Inflammatory macrophage treated with lipopolysaccharide for 4 hours (primary cell): ENCODE measurements at places on chromosomes 7 and 10.

DNA sequence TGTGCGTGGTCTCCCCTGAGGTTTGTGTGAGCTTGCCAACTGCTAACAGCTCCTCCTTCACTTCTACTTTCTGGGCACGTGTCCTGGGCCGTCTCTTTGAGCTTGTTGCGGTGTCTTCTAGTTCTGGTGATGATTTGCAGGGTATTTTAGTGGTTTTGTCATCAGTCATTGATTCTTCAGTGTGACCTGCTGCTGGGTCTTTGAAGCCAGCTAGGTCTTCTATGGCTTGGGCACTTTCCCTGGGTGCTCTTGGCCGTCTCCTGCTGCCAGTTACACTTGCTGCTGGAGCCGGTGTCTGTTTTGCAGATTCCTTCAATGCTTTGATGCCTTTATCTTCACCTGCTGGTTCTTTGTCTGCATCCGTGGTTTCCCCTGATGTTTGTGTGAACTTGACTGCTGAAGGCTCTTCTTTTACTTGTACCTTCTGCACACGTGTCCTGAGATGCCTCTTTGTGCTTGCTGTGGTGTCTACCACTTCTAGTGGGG is 23.0 kb downstream of the MKI67 start:
- no peak for DNase-seq

DNA sequence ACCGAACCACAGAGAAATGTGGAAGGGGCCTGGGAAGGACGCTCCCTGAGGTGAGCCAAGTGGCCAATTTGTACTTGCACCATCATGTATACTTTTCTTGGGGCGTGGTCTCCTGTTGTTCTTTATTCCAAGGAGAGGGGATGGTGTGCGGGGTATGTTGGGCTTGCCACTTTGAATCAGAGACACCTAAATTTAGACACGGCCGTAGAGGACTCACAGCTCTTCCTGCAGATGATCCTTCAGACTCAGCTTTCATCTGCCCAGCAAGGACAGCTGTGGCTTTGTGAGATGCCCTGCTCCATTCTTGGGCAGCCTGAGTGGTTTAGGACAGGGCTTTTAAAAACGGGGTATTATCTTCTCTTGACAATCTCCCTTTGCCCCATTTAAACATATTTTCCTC is 473.2 kb downstream of the REEP3 start:
- DNase-seq: no peak

DNA sequence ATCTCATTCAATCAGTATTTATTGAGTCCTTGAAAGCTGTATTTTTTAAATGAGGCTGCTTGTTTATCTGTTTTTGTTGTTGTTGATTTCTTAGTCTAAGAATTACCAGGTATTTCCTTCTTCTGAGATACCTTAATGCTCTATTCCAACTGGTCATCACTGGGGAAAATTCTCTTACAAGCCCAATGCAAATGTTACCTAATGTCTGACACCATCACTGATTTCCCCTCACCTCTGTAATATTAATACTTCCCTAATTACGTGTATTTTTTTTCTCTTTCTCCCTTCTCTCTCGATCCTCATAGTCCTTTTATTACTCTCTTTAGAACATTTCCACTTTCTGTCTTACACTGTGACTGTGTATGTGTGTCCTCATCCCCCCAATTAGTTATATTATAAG is 13.9 kb downstream of the HDAC9 start:
- DNase-seq: peak; percentile 84

GRCh38 chr10:97224483-97225435 is 39.0 kb upstream of the SLIT1 start:
- peak; percentile 56 for DNase-seq

GRCh38 chr10:14717552-14717951 is 57.1 kb downstream of the FAM107B start:
- DNase-seq: no peak

DNA sequence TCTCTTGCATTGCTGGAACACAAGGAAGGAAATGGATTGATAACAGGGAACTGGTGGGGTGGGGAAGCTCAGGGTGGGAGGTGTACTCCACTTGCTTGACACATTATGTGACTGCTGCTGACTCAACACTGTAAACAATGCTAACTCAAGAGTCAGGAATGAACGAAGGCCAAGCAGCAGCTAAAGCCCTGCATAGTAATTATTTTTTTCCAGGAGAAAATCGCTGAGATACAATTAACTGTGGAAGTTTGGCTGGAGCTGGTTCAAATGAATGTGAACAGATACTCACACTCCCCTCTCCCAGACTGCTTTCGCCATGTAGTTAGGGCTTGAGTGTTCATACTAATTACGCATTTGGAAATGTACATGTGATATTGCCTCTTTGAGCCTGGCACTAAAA is 170.9 kb upstream of the AOAH start:
- DNase-seq: no peak

DNA sequence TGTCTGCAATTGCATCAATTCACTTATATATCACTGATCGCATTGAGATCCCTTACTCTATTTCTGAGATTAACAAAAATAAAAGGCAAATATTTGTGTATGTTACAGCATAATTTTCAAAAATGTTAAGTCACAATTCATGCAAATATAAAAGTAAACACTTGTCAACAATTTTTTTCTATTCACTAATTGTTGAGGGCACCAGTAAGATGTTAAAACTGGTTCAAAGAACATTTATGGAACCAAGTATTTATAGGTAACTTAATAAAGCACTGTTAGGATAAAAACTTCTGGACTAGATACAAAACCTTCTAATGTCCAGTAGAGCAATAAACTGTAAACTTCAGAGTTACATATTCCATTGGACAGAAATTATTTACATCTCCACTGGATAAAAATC is 586.1 kb upstream of the AUTS2 start:
- DNase-seq: no peak

DNA sequence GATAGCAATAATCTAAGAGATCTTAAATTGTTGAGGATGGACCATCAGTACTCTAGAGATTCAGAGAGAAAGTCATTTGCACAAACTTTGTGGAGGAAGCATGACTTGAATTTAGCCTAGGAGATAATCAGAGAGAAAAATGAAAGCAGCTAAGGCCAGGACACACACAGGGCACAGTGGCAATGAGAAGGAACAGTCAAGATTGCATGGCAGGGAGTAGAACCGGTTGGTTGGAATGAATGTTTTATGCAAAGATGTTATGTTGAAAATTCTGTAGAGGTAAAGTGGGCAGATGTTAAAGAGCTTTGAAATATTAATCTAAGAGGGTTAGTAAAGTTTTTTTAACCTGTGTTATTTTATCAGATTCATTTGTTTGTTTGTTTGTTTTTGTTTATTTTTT is 521.8 kb downstream of the GATA3 start:
- DNase-seq: no peak

GRCh38 chr10:7563770-7564169 is 103.0 kb downstream of the ITIH5 start:
- no peak for DNase-seq

DNA sequence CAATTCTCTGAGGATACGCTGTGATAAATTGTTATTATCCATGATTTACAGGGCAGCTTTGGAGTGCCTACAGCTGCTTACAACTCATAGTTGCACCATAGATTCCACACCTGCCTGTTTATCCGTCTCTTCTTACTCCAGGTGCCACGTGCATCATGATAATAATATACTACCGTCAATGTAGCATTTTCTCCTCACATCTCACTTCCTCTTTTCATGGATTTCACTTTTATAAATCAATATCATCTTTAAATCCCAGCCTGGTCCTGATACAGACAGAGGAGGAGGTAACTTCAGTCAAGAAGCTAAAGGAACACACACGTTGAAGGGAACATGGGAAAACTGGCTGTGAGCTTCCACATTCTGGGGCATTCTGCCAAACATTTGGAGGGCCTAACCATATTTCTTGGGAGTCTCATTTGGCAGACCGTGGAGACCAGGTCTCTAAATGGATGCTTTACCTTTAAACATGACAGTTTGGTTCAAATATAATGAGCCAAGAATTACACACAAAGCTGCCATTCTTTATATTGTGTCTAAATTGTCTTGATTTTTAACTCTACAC is 2.4 kb downstream of the CH25H start:
- no peak for DNase-seq

DNA sequence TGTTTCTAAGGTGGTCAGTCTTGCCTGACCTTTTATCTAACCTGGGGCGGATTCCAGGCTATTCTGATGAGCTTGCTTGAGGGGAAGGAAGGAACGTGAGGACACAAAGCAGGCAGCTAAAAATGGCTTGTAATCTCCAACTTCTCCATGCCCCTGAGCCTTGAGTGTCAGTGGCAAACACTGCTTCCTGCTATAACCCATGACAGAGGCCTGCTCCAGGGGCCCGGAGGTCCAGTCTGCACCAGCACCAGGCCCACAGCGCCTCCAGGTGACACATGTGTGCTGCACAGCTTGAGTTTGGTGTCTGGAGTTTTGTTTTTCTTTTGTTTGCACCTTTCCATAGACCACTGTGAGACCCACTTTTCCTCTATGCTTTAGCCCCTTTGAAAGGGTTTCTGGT is 207.9 kb downstream of the PAXIP1 start:
- DNase-seq: no peak

DNA sequence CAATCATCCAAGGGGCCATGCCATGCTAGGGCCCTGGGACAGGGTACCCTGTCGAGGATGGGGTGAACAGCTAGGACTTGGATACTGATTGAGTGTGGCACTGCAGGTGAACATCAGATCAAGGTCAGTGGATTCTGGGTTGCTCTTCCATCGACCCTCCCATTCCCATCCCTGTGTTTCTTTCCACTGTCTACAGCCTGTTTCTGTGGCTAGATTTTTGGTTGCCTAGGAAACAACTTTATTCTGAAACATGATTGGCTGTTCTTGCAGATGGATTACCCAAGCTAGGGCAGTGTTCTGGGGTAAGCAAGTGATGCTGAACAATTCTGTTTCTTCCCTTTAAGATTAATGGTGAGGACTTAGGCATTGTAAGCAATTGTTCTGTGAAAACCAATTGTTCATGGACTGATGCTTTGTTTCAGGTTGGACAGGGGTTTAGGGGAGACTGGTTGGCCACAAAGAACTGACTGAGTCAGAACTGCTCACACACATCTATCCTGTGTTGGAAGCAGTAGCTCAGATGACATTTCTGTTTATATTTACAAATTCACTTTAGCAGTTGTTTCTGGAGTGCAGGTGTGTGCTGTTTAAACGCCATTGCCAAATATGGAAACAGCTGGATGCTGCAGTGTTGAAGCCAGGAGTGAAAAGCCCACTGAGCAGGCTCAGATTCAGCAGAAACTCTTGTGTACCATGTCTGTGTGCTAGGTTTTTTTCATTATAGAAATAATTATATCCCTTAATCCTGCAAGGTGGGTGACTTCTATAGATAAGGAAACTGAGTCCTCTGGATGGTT is 102.3 kb upstream of the BTBD16 start:
- DNase-seq: no peak

DNA sequence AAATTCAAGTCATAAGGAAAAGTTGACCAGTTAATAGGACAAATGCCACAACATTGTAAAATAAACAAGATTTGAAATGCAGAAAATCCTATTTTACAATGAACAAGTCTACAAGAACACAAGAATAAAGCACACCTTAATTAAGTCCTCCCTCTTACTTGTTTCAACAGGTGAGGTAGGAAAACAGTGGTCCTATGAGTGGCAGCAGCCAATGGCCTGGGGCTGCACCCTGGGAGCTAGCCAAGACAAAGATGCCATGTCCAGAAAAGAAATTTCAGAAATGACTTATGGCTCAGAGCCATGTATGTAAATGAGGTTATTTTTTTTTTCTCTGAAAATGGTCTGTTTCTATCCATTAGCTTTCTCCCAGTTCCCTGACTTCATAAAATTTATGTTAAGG is 14.3 kb downstream of the KLLN start:
- DNase-seq: no peak

GRCh38 chr7:12967322-12967721 is 279.9 kb downstream of the ARL4A start:
- DNase-seq: no peak

GRCh38 chr10:72242675-72243074 is 26.6 kb upstream of the ASCC1 start:
- peak; percentile 72 for DNase-seq

DNA sequence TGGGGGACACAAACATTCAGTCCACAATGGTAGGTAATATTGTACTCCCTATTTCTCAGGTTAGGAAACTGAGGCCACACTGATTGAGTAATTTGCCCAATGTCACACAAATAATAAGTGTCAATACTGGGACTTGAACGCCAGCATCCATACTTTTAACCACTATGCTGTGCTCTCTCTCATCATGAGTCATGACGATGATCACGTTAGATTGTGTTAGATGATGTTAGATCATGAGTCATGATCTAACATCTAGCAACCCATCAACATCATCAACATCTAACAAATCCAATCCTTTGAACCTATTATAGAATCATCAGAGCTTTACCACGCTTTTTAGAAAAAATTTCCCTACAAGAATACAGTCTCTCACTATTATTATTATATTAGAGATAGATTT is 28.1 kb upstream of the HERPUD2 start:
- DNase-seq: peak; percentile 20

DNA sequence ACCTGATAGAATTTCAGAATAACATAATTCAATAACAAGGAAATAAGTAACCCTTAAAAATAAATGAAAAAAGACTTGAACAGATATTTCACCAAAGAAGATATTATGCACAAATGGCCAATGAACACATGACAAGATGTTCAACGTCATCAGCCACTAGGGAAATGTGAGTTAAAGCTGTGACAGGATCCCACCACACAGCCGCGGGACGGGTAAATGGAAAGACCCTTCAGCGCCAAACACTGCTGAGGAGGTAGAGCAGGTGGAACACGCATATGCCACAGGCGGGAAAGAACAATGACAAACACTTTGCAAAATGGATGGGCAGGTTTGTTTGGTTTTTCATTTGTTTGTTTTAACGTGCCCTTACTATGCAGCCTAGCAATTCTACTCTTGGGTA is 86.1 kb upstream of the RNF32 start:
- DNase-seq: no peak

GRCh38 chr10:51377932-51378599 is 303.8 kb downstream of the PRKG1 start:
- DNase-seq: no peak

GRCh38 chr10:22740180-22740579 is 25.8 kb upstream of the PIP4K2A start:
- DNase-seq: no peak

DNA sequence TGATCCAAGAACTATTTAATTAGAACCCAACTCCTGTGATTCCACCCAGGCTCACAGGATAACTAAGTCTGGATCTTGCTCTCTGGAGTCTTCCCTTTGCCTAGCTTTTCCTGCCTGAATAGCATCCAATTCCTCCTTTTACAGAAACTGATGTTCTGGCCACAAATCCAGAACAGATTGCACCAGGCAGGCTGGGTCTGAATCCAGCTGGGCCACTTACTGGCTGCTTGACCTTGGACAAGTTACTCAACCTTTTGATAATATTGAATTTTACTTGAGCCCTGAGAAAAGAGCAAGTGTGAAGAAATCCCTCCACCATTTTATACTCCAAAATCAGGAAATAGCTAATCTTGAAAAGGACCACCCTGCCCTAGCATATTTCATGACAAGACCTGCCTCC is 55.5 kb upstream of the SLC35G1 start:
- no peak for DNase-seq
